GDM1 (cell line): ENCODE measurements at places on chromosomes 3 and 15.

- DNase-seq = no peak
Measured at GRCh38 chr3:136819392-136819730, 435 bp downstream of the SLC35G2 start.

GRCh38 chr15:99137111-99137546, 32.2 kb downstream of the SYNM start:
- no peak for DNase-seq

GRCh38 chr3:81735334-81735733, 26.1 kb downstream of the GBE1 start:
- DNase-seq = no peak

- DNase-seq = no peak
Measured at GRCh38 chr3:13947912-13948311, 68.0 kb upstream of the WNT7A start.

- no peak for DNase-seq
Measured at GRCh38 chr3:87196879-87197278, 30.2 kb upstream of the CHMP2B start.

GRCh38 chr3:192336286-192336685, 391.1 kb downstream of the FGF12 start:
- no peak for DNase-seq

DNA sequence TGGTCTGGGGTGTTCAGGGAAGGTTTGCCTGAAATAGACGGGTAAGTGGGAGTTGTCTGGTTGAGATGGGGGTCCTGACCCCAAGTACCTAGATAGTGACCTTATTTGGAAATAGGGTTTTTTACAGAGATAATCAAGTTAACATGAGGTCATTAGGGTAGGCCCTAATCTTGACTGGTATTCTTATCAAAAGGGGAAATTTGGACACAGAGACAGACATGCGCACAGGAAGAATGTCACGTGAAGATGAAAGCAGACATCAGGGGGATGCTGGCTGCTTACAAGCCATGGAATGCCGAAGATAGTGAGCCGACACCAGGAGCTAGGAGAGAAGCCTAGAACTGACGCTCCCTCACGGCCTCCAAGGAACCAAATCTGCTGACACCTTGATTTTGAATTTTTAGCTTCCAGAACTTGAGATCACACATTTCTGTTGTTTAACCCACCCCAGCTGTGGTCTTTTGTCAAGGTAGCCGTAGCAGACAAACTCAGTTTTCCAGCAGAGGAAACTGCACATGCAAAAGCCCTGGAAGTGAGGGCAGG, 17.1 kb downstream of the BHLHE40 start:
- DNase-seq = no peak

DNA sequence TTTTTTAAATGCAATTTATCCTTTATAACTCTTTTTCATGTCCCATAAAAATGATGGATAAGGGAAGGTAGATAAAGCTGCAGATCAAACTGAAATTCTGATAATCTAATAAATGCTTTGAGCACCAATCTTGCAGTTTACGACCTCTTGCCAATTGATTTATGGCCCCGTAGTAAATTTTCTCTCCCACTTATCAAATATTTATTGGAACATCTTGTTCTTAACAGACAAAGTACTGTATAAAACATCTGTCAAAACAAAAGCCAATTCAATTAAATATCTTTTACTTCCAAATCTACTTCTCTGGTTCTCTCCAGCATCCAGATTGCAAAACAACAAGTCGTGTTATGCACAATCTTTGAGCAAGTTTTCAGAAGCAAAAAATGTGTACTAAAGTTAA, 34.6 kb downstream of the POLR2M start:
- no peak for DNase-seq

DNA sequence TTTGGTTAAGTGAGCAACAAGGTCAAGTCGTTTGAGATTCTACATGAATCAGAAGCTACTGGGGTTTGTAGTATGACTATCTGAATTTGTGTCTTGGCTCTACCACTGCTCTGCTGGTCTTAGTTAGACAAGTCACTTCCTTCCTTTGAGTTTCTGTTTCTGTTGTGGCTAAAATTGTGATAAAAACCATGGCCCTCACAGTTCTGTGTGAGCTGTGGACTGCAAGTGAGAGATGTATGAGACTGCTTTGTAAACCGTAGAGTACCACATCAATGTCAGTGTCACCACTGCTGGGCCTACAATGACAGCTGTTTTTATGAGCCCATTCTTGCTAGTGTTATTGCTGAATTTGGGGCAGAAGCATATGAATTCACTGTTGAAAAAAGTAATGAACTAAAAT, 32.7 kb downstream of the RARB start:
- peak; percentile 31 for DNase-seq

- no peak for DNase-seq
Measured at GRCh38 chr15:60396100-60396499, 1.7 kb downstream of the ANXA2 start.

- peak; percentile 19 for DNase-seq
Measured at GRCh38 chr3:12193485-12194165, 34.9 kb upstream of the TIMP4 start.

DNA sequence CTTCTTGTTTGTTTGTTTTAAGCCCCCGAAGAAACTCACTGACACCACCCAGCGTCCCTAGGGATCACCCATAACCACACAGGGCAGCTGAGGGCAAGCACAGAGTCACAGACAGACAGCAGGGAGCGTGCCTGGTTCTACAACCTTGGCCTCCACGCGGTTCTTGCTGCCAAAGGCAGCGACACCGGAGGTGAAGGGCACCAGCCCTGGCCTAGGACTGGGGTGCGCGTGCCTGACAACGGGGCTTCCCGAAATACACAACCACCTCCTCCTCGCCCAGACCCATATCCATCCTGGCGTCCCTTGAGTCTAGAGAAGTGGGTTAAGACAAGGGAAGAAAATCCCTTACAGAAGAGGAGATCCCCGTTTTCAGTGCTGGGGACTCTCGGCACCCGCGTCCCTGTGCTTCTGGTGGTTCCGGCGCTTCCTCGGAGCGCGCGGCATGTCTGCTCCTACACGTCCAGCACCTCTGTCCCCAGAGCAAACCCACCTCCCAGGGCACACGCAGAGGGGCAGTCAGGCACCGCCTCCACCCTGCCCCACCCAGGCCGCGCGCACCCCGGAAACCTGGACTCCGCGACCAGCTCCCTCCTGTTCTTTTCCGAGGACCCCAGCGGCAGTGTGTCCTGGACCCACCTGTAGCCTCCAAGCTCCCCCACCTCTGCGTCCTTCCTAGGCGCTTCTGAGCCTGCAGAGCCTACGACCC, 911 bp downstream of the RFTN1 start:
- peak; percentile 24 for DNase-seq

GRCh38 chr15:71011503-71012155, 103.6 kb upstream of the THSD4 start:
- DNase-seq = no peak

DNA sequence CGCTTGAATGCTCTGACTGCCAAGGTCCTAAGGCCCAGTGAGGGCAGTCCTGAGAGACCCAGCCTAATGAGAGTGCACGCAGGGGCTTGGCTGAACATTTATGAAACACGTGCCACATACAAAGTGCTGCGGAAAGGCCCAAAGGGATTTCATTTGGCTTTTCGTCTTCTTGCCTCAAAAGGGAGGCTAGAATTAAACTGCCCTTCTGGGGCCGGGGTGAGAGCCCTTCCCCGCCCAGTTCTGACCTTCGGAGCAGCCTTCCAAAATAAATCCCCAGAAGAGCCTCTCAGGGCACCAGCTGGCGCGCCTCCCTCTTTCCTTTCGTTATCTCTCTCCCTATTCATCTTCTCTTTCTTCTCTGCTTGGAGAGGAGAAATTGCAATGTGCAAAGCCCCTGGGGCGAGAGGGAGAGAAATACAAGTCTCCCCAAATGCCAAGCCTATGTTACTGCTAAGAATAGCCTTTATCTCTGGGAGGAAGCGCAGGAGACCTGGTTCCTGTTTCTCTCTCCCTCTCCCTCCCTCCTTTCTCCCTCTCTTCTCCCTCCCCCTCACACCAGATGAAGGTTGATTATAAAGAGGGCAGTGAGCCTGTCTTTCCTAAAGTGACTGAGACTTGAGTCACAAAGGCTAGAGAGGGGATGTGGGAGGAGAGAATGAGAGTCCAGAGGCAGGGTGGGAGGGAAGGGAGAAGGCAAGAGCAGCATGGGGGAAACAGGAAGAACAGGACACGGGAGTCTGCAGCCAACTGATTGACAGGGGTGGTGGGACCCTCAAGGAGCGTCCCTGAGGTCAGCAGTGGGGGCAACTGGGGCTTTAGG, 36.7 kb upstream of the NDUFB4 start:
- DNase-seq = peak; percentile 37

DNA sequence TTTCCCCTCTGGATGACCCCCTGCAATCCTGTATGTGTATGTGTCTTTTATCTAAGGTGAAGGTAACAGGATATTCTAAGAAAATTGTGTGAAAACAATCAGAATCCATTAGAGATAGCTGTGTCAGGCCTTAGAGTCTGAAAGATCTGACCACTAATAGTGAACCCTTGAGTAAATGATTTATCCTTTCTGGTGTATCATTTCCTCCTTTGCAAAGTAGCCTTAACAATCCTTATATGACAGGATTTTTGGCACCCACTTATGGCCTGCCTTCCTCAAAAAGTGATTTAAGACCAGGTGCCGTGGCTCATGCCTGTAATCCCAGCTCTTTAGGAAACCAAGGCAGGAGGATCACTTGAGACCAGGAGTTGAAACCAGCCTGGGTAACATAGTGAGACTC, 110.2 kb downstream of the RBPMS2 start:
- no peak for DNase-seq

- DNase-seq = no peak
Measured at GRCh38 chr15:65981837-65982626, 112.7 kb downstream of the RAB11A start.

DNA sequence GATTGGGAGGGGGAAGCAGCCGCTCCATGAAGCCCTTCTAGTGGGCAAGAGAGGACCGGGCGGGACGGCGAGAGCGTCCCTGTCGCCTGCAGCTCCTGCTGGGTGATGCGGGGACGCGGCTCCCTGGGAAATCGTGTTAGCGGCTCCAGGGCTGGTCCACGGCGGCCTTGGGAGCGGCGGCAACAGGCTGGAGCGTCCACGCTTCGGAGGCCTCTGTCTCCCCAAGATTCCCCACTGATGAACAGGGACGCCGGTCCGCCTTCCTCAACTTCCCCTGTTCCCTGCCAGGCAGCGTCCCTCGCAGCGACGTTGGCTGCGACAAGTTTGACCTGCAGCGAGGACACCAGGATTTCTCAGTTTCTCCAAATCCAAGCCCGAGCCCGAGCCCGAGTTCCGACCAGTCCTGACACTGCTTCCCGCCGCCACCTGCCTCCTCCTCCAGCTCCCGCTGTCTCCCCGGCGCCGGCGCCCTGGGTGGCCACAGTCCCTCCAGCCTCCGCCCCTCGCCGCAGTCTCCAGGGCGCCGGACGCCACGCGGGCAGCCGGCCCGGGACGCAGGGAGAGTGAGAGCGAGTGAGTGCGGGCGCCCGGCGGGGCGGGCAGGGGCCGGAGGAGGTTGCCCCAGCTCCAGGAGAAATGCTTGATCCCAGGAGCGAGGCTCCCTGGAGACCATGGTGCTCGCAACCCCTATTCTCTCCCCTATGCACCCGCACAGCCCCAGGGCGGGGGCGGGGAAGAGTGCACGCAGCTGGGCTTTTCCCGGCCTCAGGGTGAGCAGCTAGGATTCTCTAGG, 78.1 kb upstream of the RNF7 start:
- DNase-seq = no peak

GRCh38 chr3:46085421-46086082, 58.3 kb upstream of the XCR1 start:
- no peak for DNase-seq

DNA sequence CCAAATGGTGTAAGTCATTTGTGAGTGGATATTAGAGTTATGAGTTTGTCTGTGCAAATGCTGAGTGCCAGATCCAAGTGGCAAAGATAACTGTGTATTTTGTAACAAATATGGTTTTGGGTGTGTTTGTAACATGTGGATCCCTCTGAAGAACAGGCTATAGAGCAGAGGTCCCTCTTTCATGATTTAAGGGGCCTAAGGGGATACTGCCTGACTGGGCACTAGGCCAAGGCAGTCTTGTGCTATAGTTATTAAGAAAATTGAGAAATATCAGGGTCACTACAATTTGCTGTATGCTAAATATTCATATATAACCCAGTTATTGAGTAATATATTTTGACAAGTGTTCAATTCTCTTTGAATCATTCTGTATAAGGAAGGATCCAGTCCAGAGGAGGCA, 555.6 kb upstream of the RGMA start:
- DNase-seq = no peak

DNA sequence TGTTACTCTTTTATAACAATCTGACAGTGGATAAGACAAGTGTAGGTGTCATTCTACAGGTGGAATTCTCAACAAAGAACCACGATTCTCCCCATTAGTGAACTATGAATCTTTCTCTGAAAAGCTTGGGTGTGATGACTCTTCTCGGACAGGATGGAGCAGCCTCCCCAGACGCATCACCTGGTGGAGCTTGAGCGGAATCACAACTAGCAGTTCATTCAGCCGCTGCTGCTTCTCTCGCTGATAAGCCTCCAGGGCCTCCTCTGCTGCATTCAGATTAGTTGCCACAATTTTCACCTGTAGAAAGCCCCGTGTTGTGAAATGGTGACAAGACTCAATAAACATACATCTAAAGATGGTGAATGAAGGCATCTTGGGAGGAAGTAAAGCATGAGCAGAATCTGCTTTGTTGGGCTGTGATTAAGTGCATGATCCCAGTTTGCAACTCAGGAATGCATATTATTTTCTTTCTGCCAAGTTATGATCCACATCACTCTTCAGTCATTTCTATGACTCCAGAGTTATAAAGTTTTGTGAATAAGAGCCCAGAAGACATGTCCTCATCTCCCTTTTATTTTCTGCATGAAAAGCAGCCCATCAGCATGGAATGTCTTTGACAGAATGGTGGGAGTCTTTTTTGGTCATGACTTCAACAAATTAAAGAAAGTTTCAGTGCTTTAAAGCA, 93.6 kb downstream of the BOC start:
- DNase-seq = no peak

GRCh38 chr15:69766156-69766555, 313.5 kb downstream of the RPLP1 start:
- DNase-seq = no peak

GRCh38 chr3:60424942-60425341, 826.3 kb downstream of the FHIT start:
- no peak for DNase-seq

DNA sequence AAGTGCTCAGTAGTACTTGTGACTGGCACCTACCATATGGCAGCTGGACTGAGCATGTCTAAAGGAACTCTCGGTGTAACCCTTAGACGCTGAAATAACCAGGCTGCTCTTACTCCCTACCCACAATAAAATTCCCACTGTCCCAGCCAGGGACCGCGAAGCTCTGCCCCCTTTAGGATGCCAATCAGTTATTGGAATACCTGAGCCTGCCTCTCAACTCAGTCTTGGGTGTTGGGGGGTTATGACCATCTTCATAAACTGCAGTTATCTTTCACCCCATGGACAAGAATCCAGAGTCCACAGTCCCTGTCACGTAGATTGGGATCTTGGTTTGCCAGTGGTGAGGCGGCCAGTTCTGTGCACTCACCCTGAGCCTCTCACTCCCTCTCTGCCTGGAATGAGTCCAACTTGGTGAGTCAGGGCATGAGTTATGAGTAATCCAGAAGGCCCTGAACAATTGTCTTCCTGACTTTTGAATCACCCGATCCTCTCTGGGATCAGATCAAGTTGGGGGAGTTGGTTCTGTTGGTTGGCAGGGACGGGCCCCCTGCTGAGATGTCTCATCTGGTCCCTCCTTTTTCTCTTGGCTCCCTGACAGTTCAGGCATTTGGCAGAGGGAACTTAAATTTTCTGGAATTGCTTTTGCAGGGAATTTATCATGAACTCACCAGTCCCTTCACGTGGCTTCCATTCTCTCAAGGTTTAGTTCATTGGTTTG, 120.1 kb upstream of the UBE2E1 start:
- DNase-seq = peak; percentile 6
